T1000 (cell line): ENCODE measurements at places on chromosomes 12 and 14.

- DNase-seq, result no peak
These were observed 45.2 kb downstream of the WDHD1 start for GRCh38 chr14:54981698-54982097.

- DNase-seq, result no peak
These were observed 165.4 kb downstream of the GCH1 start for GRCh38 chr14:54737132-54737711.

DNA sequence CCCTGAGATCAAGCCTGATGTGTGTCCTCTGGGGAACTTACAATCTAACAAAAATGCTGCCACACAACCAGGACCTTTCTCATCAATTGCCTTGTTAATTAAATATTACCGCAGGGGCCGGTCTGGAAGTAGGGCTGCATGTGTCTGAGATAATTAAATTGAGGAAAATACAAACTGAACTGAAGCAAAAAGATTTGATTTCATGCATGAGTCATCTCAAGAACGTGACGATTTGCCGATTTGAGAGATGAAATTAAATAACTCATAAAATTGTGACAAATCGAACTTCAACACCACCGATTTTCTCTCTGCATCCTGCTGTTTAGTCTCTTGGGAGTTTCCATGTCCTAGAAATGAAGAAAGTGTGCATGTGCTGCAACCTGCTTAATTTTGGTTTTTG is 94.6 kb upstream of the DAAM1 start:
- no peak for DNase-seq

DNA sequence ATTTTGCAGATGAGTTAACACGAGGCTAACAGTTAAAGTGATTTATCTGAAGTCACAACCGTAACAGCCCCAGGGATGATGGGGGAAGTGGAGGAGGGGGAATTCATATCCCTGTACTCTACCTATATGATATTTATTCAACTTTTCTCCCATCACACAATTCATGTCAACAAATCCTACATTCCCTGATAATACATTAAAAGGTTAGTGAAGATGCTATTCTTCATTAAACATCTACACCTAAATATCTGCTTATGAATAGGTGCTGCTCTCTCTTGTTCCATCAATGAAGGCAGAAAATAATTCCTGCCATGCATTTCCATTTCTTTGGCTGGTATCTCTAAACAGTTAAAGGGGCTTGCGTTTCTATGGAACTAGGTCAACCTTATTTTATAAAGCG is 6.8 kb downstream of the YBX3 start:
- DNase-seq, result no peak

- DNase-seq, result no peak
These were observed 50.2 kb downstream of the TTLL5 start for GRCh38 chr14:75711105-75711795.

DNA sequence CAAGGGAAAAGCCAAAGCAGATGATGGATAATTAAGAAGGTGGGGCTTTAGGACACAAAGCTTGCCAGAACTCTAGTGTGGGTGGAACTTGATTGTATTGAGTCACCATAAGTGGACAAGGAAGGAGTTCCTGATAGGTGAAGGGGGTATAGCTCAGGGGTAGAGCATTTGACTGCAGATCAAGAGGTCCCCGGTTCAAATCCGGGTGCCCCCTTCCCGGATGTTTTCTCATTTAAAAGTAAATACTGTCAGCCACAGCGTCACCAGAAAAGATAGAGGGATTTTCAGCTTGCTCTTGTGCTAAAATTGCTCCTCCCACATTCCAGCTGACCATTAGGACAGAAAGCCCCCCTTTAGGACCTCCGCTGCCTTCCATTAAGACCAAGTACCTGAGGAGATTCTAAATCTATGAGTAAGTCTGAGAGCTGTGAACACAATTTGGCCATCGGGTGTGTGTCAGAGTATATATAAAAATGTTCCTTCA is 36.6 kb downstream of the DCAF4 start:
- DNase-seq, result peak; percentile 84

GRCh38 chr12:94144781-94145180 is 3.6 kb upstream of the PLXNC1 start:
- no peak for DNase-seq

DNA sequence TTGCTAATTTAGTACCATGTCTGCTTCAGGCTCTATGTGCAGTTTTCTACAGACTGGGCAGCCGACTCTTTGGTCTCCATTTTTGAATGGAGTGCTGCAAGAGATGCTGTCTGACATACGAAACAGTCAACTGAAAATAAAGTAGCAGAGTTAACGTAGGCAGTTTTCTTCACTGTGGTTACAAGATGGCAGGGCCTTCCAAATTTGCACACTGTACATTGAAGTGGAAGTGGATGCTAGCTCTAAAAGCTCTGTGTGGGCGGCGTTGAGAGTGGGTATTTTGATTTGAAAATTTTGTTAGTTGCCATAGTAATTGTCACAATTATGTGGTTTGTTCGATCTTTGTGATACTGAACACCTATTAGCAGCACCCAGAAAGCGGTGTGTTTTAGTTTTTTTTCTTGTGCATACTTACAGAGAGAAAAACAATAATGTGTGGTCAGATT is 154.9 kb upstream of the ATP2B1 start:
- no peak for DNase-seq

- no peak for DNase-seq
These were observed 25.4 kb downstream of the CHST11 start for GRCh38 chr12:104482113-104482512.
